ENCODE measurements at places on chromosomes 16 and 17. TPM values are rescaled to one million over a fixed set of nuclear protein-coding genes. Genes with fewer than 3 reads are reported as not detected.
A peak's percentile ranks its signal among the peaks of the same experiment; 100 is the strongest.

- DNase-seq = no peak
Measured at GRCh38 chr17:59533694-59534093, 31.7 kb upstream of the DHX40 start.

KRTAP9-2 gene
- not detected for polyA plus RNA-seq

GRCh38 chr16:77834635-77835540, 46.5 kb downstream of the VAT1L start:
- DNase-seq = peak; percentile 49

CFAP20 gene
- 74.6 TPM for polyA plus RNA-seq

- no peak for DNase-seq
Measured at GRCh38 chr17:3335876-3336275, 37.7 kb upstream of the OR3A1 start.

DNA sequence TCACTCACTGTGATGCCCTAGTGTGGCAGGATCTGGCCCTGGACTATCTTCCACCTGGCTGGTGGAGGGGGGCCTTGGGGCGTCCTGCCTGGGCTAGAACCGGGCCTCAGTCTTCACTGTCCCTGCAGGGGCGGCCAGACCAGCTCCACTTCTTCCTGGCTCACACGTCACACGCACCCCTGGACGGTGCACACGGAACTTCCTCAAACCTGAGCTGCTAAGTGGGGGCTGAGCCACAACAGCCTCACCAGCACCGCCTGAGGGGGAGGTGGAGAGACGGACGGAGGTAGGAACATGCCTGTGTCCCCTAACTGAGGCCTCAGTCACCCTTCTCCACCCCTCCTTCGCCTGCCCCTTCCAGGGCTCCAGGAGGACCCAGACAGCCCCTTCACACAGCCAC, 36.6 kb downstream of the TIMM22 start:
- no peak for DNase-seq

IL4R gene
- 20.9 TPM for polyA plus RNA-seq

DNA sequence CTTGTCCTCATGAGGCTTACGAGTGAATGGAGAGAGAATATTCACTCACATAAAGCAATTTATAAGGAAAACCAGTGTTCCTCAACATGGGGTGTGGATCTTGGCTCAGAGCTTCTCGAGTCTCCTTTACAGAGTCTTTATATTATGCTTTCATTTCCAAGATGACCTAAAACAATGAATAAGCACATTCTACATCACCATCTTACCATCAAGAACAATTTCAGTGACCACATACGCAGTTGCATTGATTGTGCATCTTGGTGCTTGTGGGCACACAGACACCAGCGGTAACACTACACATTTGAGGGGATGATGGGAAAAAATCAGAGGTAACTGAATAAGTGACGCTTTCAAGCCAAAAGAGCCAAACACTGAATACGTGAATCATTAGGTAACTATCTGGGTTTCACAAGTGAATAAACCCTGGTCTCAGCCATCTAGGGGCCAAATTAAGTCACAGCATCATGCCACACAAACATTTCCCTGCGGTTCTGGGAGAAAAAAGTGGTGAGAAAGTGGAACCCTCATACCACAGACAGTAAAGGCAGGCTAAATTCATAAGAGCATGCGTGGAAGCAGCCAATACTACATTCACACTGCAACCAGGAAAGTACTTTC, 9.4 kb downstream of the CWC25 start:
- DNase-seq = no peak
